ENCODE measurements at places on chromosomes 5 and 9.

GRCh38 chr5:120140501-120140900 lies 323.6 kb upstream of the PRR16 start:
- no peak for DNase-seq

- DNase-seq: no peak
Observed at GRCh38 chr5:26942481-26942880, 95.9 kb downstream of the CDH9 start.

DNA sequence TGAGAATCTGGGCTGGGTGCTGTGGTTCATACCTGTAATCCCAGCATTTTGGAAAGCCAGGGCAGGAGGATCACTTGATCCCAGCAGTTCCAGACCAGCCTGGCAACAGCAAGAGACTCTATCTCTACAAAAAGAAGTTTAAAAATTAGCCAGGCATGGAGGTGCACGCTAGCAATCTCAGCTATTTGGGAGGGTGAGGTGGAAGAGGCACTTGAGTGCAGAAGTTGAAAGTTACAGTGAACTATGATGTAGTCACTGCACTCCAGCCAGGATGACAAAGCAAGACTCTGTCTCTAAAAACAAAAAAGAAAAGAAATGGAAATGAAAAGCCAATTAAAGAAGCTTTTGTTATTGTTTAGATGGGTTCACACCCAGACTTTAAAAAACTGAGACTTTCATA lies 131.6 kb upstream of the RASA1 start:
- DNase-seq: no peak

DNA sequence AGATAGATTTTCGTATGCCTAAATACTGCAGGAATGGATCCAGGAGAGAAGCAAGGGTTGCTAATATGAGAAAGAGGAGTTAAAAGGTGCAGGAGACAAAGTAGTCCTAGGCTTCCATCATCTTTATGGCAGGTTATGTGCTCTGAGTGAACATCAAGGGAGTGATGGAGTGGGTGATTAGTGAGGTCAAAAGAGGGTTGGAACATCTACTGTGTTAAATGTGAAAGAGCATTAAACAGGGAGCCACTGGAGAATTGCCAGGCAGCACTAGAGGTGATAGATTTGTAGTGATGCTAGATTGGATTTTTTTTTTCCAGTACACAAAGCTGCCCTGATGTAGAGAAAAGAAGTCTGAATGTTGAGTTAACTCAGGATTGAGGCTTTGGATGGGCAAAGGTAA lies 199.3 kb downstream of the NMUR2 start:
- no peak for DNase-seq

DNA sequence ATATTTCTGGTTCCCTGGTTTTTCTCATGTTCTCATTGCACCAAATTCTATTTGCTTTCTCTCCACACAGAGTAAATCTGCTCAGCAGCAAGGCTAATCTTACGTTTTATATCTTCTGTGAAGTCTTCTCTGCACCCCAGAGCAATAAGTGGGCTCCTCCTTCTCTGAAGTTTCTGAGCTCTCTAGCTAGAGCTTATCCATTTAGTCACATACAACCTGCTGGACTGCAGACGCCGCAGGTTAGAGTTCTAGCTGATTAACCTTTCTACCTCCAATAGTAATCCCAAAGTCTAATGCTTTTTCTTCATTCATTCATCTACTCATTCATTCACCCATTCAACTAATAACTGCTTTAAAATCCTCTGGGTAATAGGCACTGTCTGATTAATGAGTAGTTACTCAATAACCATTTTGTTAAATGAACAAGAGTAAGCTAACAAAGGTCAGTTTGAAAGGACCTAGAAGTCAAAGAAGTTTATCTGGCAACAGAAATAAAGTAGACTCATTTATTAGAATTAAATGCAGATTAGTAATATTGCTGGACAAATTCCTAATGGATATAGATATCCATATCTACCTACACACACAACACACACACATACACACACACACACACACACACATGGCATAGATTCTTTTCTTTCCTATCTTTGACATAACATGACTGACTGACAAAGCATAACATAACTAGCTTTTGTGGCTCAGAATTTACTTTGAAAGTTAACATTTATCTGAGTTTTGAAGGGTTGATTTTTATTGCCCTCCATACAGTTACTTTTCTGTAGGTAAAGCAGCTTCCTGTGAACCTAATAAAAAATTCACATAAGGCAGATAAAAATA lies 984.6 kb upstream of the SEMA6A start:
- no peak for DNase-seq

GRCh38 chr9:135505406-135506187 lies 5.1 kb downstream of the MRPS2 start:
- no peak for DNase-seq

DNA sequence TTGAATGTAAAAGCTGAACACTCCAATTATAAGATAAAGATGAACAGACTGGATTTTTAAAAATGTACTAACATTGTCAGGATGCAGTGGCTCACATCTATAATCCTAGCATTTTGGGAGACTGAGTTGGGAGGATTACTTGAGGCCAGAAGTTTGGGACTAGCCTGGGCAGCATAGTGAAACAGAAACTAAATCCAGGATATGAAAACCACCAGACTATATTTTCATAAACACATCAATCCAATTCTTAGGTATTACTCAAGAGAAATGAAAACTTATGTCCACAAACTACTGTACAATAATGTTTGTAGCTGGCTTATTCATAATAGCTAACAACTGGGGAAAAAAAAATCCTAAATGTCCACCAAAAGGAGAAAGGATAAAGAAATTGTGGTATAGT lies 26.8 kb upstream of the NAA35 start:
- no peak for DNase-seq

GRCh38 chr9:124412228-124412575 lies 3.0 kb downstream of the PSMB7 start:
- no peak for DNase-seq

DNA sequence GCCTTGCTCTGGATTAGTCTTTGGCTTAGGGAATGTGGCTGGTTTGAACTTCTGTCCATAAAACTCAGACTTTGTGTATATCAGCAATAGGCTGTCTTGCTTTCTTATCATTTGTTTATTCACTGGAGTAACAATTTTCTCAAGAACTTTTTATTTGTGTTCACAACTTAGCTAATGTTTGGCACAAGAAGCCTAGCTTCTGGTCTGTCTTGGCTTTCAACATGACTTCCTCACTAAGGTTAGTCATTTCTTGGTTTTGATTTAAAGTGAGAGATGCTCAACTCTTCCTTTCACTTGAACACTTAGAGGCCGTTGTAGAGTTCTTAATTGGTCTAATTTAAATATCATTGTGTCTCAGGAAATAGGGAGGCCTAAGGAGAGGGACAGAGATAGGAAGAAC lies 4.9 kb downstream of the FBXO38 start:
- no peak for DNase-seq

GRCh38 chr9:115880221-115880885 lies 273.2 kb upstream of the PAPPA start:
- no peak for DNase-seq

- DNase-seq: no peak
Observed at GRCh38 chr5:44511596-44511995, 122.4 kb upstream of the FGF10 start.

DNA sequence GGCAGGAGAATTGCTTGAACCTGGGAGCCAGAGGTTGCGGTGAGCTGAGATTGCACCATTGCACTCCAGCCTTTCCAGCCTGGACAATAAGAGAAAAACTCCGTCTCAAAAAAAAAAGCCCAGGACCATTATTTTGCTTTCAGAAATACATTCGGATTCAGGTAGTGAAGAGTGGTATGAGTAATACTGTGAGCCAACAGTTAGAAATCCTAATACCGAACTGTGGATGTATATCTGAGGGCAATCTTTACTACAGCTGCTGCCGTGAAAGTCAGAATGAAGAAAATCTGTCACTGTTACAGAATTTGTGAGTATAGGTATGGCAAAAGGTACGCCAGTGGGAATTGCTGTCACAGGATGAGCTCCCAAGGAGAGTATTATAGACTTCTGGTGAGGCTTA lies 3.4 kb upstream of the CDK7 start:
- DNase-seq: no peak

- DNase-seq: no peak
Observed at GRCh38 chr5:91373600-91373999, 9.5 kb downstream of the ARRDC3 start.

GRCh38 chr9:8365029-8365428 lies 565.5 kb upstream of the DMAC1 start:
- no peak for DNase-seq

- no peak for DNase-seq
Observed at GRCh38 chr9:38185647-38186403, 116.8 kb upstream of the SHB start.

GRCh38 chr9:14424983-14425382 lies 111.0 kb upstream of the NFIB start:
- no peak for DNase-seq

- DNase-seq: no peak
Observed at GRCh38 chr5:65508978-65509377, 27.3 kb upstream of the ADAMTS6 start.

GRCh38 chr5:104267320-104268015 lies 704.9 kb upstream of the NUDT12 start:
- no peak for DNase-seq

GRCh38 chr5:60673334-60673733 lies 26.6 kb downstream of the DEPDC1B start:
- no peak for DNase-seq

GRCh38 chr5:159249158-159249557 lies 13.9 kb upstream of the UBLCP1 start:
- DNase-seq: no peak

GRCh38 chr5:81425569-81425968 lies 31.6 kb upstream of the ACOT12 start:
- DNase-seq: no peak

GRCh38 chr5:68962757-68963484 lies 130.9 kb upstream of the SLC30A5 start:
- DNase-seq: peak; percentile 86

DNA sequence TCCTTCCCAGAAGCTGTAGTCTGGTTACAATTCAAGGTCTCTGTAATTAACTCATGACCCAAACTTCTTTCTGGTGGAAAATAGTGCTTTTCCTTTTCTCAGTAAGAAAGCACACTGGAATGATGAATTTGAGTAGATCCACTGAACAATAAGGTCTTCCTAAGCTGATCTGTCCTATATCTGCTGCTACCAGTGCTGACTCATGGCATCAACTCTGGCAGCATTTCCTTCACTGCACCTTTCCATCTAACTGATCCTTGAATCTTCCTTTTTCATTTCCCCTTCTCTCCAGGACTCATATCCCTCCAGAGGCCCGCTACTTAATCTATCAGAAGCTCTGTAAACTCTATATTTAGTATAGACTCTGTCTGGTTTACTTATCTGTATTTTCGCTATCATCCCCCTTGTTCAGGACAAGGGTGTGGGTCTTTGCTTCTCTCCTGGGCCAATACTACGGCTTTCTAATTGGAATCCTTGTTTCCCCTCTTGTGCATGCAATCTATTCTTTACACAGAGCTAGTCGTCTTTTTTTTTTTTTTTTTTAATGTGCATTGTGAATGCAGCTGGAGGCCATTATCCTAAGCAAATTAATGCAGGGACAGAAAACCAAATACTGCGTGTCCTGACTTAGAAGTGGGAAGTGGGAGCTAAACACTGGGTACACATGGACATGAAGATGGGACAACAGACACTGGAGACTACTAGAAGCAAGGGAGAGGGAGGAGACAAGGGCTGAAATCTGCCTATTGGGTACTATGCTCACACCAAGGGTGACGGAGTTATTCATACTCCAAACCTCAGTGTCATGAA lies 192.2 kb upstream of the RPS23 start:
- no peak for DNase-seq

DNA sequence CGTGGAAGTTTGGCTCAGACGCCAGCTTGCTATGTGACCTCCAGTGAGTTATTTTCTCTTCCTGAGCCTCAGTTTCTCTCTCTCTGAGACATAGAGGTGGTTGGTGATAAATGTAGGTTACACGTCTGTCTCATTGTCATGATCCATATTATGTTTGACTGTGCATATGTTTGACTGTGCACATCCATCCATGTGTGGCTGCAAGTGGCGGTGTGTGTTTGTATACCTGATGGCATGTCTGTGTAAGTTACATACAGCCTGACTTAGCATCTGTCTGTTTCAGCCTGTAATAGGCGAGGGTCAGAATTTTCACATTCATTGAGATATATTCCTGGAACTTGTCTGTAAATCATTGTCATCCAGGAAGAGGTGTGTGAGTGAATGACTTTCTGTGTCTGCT lies 3.3 kb downstream of the SPARC start:
- DNase-seq: no peak

GRCh38 chr5:107531308-107531707 lies 139.4 kb downstream of the EFNA5 start:
- DNase-seq: no peak

GRCh38 chr5:177430972-177431316 lies 4.5 kb downstream of the GRK6 start:
- no peak for DNase-seq

GRCh38 chr9:123454361-123454760 lies 98.4 kb downstream of the CRB2 start:
- DNase-seq: no peak

GRCh38 chr9:37290940-37291485 lies 131.5 kb upstream of the GRHPR start:
- DNase-seq: no peak

DNA sequence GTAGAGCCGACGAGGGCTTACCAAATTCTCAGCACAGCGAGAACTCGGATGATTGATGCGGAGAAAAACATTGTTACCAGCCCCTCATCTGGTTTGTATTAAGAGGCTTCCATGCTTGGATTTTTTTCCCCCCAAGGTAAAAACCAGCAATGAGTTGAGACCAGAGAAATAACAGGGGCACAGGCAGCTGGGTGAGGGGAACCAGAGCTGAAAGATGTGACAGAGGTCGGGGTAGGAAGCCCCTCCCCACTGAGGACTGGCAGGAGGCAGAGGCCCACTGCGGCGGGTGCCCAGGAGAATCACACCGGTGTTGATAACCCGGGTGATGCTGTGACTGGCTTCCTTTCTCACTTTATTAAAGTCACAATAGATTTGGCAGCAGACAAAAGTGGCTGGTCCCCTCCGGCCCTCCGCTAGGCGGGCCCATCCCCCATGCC lies 116.5 kb upstream of the PHYKPL start:
- no peak for DNase-seq
